B cell (primary cell): ENCODE measurements at places on chromosomes 12 and 14.

DNA sequence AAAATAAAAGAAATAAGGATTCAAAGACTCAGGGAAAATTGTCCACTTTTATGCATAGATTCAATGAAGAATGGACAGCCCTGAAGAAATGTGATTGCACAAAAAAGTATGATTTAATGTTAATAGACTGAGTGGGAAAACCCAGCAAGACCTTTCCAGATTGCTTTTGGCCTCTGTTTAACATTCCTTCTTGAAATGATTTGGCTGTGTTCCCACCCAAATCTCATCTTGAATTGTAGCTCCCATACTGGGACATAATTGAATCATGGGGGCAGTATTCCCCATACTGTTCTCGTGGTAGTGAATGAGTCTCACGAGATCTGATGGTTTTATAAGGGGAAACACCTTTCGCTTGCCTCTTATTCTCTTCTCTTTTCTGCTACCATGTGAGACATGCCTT lies 1316.9 kb upstream of the SEL1L start:
- no peak for DNase-seq

GRCh38 chr12:402029-402389 lies 565 bp downstream of the CCDC77 start:
- no peak for DNase-seq

DNA sequence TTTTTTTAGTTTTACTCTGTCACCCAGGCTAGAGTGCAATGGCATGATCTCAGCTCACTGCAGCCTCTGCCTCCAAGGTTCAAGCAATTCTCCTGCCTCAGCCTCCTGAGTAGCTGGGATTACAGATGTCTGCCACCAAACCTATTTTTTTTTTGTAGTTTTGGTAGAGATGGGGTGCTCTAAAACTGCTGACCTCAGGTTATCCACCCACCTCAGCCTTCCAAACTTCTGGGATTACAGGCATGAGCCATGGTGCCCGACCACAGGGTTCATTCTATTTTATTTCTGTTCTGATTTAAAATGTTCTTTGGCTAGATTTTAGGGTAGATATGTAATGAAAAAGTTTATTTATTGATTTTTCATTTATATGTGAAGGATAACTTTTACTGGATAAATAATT lies 1062.8 kb upstream of the NOVA1 start:
- DNase-seq, result no peak

DNA sequence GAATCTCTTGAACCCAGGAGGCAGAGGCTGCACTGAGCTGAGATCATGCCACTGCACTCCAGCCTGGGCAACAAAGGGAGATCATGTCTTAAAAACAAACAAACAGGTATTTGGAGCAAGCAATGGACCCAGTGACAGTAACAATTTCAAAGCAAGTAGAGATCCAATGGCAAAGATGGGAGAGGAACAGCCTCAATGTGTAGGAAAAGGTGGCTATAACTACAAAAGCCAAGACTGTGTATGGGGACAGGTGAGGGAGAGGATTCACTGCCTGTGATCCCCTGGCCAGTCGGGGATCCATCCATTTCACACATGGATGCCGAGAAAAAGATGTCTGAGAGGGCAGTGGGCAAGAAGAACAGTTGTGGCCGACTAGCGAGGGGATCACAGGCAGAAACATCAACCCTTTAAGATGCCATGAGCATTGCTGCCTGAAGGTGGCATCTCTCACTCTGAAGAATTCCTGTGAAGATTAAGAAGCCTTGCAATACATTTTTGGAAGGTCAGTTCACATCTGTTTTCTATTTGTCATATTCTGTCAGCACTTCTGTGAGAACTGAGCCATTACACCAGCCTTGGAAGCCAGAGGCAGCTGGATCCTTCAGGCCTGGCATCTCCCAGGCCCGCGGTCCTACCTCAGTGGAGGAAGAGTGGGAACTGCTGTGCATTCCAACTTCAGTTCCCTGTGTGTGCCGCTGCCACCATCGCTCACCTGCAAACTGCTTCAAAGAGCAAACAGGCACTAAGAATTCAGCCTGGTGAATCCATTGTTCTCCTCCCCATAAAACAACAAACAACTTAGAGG lies 54.5 kb upstream of the FRS2 start:
- peak; percentile 45 for DNase-seq

- DNase-seq, result no peak
These were observed 47.1 kb downstream of the MLXIP start for GRCh38 chr12:122125452-122126341.
